ENCODE measurements at places on chromosomes 16 and 17.

- no peak for DNase-seq
Observed at GRCh38 chr16:4411684-4412083, 4.7 kb downstream of the CORO7 start.

- no peak for DNase-seq
Observed at GRCh38 chr17:80855948-80856862, 135.4 kb upstream of the CHMP6 start.

- no peak for DNase-seq
Observed at GRCh38 chr17:83009414-83010205, 69.8 kb upstream of the METRNL start.

DNA sequence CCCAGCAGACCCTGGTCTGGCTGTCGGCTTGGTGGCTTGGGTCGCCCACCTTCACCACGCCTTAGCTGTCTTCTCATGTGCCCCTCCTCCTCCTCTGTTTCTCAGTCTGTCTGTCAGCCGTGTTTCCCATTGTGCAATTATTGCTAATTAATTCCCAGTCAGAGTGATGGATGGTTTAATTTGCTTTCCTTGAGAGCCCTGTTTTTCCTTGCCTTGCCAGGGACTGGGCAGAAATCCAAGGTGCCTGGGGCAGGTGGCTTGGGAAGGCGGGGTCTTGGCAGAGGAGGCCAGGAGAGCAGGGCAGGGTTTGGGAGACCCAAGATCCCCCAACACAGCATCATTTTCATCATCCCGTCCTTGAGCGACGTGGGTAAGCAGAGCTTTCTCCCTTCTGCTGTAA is 21.3 kb downstream of the NECAB2 start:
- no peak for DNase-seq

DNA sequence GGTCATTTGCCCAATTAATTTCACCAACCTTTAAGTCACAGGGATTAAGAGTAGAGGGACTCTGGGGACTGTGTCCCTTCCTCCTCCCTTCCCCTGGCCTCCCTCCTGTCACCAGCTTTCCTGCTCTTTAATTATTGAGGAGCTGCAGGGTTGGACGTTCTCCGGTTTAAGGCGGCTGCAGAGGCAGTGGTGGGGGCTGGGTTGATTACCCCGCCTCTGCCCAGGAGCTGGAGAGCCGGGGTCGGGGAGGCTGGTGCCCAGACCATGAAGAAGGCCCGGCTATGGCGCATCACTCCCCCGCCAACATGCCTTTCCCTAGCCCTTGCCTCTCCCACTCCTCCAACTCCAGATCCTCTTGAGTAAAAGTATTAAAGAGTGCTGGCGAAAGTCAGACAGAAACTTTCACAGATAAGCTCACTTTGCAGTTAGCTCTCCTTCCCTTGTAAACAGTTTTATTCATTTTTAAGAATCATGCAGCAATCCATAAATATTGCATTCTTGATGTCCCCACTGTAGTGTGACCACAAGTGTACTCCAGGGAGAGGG is 1.1 kb upstream of the FOXJ1 start:
- no peak for DNase-seq

DNA sequence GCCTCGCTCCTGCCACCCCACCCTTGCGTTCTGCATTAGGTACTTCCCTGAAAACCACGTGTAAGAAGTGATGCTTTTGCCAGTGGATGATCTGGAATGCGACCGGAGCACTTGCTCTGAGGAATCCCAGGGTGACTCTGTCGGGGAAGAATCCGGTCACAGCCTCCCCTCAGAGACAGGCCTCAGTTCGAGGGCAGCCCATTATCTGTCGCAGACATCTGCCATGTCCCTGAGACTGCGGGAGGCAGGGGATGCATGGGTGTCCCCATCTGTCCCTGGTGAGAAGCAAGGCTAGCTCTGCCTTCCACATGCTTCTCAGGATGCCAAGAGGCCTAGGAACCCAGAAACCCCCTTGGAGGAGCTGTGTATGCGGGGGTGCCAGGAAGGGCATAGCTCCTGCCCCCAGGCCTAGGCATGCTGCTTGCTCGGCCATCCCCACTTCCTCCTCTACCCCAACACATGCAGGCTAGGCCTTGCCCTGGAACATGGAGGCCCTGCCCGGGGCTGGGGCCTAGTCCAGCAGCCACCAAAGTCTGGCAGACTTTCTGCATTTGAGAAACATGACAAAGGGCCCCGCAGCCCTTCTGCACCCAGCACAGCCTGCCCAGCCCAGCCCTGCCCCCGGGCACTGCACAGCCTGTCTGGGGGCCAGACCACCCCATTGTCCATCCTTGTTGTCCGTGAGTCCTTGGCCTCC is 20.5 kb downstream of the MNT start:
- DNase-seq = no peak

DNA sequence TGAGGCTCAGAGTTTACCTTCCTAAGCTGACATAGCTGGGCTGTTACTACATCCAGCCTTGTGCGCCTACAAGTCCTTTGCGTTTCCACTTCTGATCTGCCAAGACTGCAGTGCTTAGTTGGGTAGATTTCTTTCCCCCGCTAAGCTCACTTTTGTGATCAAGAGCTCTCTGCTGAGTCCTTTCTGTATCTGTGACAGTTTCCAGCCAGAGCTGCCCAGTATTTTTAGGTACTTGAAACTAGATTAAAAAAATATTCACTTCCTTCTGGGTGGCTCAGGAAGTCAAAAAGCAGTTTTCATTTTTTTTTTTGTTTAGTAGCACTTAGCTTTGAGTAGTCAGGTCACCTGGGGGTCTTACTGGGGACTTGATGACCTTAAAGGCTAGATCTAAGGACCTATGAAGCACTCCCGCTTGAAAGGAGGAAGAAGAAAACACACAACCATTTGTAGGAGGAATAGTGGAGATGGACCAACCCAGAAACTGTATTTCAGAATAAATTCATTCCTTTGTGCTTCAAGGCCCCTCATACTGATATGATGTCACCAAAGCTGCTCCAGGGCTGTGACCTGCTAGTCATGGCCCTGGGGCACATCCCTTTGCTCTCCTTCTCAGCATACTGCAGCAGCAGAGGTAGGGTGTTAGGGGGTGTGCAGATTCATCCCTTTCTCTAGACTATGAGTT is 75.6 kb upstream of the HNF1B start:
- DNase-seq = no peak

DNA sequence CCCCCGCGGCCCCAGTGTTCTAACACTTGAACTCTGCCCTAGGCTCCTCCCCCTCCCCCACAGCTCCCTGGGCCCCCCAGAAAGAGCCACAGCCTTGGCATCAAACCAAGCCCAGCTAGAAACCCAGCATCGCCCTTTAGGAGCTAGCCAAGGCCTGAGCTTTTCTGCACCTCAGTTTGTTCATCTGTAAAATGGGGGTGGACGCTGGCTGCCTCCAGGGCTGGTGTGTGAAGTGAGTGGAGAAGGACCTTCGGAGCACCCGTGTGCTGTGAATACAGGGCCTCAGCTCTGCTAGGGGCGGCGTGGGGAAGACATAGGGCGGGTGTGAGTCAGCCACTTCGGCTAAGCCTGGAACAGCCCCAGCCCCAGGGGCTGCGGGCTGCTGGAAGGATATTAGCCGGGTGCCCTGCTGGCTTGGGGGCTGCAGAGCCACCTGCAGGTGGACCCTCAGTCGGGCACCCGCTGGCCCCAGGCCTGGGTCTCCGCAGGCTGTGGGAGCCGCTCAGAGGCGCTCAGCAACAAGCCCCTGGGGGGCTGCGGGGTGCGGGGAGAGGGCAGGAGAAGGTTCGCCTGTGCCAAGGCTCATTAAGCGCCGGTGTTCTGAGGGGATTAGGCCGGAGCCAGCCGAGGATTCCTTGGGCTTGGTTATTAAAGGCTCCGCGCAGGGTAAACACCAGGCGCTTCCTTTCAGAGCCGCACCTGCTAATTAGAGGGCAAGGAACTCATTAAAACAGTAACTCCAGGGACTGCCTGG is 217.0 kb upstream of the CIBAR2 start:
- peak; percentile 56 for DNase-seq

GRCh38 chr17:20184977-20185619 is 175.9 kb downstream of the SPECC1 start:
- DNase-seq = no peak

All from NCI-H446 (cell line).